ENCODE measurements at places on chromosomes 16 and 17.

DNA sequence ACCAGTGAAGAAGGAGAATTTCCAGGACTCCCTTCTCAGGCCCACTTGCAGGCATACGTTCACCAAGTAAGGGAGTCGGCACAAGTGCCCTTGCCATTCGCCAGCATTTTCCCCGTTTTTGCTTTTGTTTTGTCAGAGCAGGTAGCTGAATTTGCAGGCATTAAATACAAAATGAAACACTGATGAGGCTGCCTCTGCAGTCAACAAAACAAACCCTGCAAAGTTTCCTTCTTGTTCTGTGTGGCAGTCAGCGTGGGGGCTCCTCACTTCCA is 7.8 kb downstream of the GLOD4 start:
- DNase-seq = no peak
- H3K27ac ChIP-seq = no peak overlapping the region
- peaks cover 6% of the 10 kb centered on the region for H3K4me1 ChIP-seq
- H3K27me3 ChIP-seq = no peaks in the 10 kb centered on the region
- H3K4me3 ChIP-seq = peak overlapping the region; percentile 15

DNA sequence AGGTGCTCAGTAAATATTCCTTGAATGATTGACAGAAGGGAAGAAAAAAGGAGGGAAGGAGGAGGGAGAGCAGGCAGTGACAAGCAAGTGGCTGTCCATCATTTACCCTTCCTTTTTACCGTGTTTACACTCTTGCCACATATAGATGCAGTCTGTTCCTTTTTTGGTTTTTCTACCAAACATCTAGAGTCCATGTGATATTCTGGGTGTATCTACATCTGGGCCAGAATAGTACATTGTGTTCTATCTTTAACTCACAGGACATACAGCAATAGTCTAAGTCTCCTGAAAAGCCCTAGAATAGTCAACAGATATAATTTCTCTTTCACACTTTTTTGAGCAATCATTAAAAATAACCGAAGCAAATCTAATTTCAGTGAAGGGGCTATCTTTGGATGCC is 33.5 kb downstream of the KCNJ2 start:
- DNase-seq = no peak
- H3K36me3 ChIP-seq = no peaks in the 10 kb centered on the region
- peaks cover under 1% of the 10 kb centered on the region for H3K4me1 ChIP-seq
- H3K4me3 ChIP-seq = no peak overlapping the region
- H3K27ac ChIP-seq = no peak overlapping the region

DNA sequence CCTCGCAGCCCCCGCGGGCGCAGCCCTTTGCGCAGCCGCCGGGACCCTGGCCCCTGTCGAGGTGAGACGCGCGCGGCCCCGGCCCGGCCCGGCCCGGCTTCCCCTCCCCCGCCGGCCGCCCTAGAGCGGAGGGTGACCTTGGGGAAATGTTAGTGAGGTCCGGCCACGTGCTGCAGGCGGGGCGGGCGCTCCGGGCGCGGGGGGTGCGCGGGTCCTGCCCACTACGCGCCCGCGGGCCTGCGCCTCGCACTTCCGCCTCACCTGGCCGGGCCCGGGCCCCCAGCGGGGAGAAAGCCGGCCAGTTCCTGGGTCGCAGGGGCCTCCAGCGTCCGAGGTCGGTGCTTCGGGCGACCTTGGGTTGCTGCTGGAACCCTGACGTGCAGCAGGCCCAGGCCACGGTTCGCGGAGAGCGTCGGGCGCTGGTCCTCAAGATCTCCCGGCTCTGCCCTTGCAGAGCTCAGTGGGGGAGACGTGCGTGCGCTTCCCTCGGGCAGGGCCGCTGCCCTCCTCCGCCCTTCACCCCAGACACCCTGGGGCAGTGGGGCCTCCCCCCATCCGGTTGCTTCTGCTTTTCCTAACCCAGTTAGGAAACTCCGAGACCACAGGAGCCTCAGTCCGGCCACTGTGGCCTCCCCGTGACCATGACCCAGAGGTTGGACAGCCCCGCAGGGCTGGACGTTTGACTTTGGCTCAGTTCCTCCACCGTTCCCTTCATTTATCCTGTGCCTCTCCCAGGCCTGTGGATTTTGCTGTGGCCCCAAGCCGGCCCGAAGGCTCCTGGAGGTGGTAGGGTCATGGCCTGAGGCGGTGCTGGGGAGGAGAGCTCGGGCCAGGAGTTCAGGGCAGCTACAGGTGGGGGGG is 791 bp downstream of the MCRIP2 start:
- peak overlapping the region; percentile 80 for H3K4me3 ChIP-seq
- H3K27me3 ChIP-seq = no peaks in the 10 kb centered on the region
- no peak overlapping the region for H3K27ac ChIP-seq
- DNase-seq = no peak
- no peaks in the 10 kb centered on the region for H3K4me1 ChIP-seq
- no peaks in the 10 kb centered on the region for H3K36me3 ChIP-seq

GRCh38 chr16:53895851-53896250 is 191.9 kb downstream of the FTO start:
- DNase-seq = no peak
- no peak overlapping the region for H3K4me3 ChIP-seq
- H3K27ac ChIP-seq = no peak overlapping the region
- H3K4me1 ChIP-seq = peaks cover 39% of the 10 kb centered on the region

GRCh38 chr17:850851-851763 is 69.0 kb downstream of the MRM3 start:
- peaks cover 51% of the 10 kb centered on the region for H3K4me1 ChIP-seq
- H3K27ac ChIP-seq = peak overlapping the region; percentile 18
- H3K4me3 ChIP-seq = no peak overlapping the region
- peaks cover 4% of the 10 kb centered on the region for H3K36me3 ChIP-seq
- no peak for DNase-seq
- H3K27me3 ChIP-seq = no peaks in the 10 kb centered on the region

- no peaks in the 10 kb centered on the region for H3K36me3 ChIP-seq
- peaks cover 27% of the 10 kb centered on the region for H3K4me1 ChIP-seq
Observed at GRCh38 chr17:8631554-8631877, 991 bp upstream of the MYH10 start.

GRCh38 chr17:81366648-81367047 is 28.6 kb upstream of the BAHCC1 start:
- H3K4me3 ChIP-seq = no peak overlapping the region
- peaks cover 9% of the 10 kb centered on the region for H3K27me3 ChIP-seq
- H3K27ac ChIP-seq = no peak overlapping the region

- H3K27me3 ChIP-seq = peaks cover 60% of the 10 kb centered on the region
- DNase-seq = no peak
- no peak overlapping the region for H3K4me3 ChIP-seq
Observed at GRCh38 chr17:34435182-34435928, 72.3 kb upstream of the CCL1 start.

DNA sequence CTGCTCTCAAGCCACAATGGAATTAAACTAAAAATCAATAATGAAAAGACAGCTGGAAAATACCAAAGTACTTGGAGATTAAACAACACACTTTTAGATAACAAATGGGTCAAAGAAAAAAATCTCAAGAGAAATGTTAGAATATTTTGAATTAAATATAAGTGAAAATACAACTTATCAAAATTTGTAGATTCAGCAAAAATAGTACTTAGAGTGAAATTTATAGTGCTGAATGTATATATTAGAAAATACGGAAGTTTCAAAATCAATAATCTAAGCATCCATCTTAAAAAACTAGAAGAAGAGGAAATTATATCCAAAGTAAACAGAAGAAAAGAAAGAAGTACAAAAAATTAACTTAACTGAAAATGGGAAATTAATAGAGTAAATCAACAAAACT is 179.2 kb upstream of the CDH11 start:
- H3K27me3 ChIP-seq = no peaks in the 10 kb centered on the region
- no peak overlapping the region for H3K4me3 ChIP-seq

GRCh38 chr17:28390141-28390540 is 15.9 kb downstream of the SLC46A1 start:
- H3K27me3 ChIP-seq = peaks cover 3% of the 10 kb centered on the region
- peaks cover 26% of the 10 kb centered on the region for H3K36me3 ChIP-seq
- DNase-seq = no peak

- no peaks in the 10 kb centered on the region for H3K36me3 ChIP-seq
- peaks cover 9% of the 10 kb centered on the region for H3K27me3 ChIP-seq
- no peak overlapping the region for H3K4me3 ChIP-seq
- H3K4me1 ChIP-seq = peaks cover 4% of the 10 kb centered on the region
- peak; percentile 54 for DNase-seq
- no peak overlapping the region for H3K27ac ChIP-seq
Observed at GRCh38 chr16:57562669-57563486, 20.4 kb downstream of the ADGRG5 start.

- H3K4me3 ChIP-seq = no peak overlapping the region
- peaks cover 5% of the 10 kb centered on the region for H3K4me1 ChIP-seq
- H3K36me3 ChIP-seq = no peaks in the 10 kb centered on the region
- H3K27me3 ChIP-seq = no peaks in the 10 kb centered on the region
- DNase-seq = no peak
Observed at GRCh38 chr17:64441772-64442540, 7.0 kb upstream of the MILR1 start.

DNA sequence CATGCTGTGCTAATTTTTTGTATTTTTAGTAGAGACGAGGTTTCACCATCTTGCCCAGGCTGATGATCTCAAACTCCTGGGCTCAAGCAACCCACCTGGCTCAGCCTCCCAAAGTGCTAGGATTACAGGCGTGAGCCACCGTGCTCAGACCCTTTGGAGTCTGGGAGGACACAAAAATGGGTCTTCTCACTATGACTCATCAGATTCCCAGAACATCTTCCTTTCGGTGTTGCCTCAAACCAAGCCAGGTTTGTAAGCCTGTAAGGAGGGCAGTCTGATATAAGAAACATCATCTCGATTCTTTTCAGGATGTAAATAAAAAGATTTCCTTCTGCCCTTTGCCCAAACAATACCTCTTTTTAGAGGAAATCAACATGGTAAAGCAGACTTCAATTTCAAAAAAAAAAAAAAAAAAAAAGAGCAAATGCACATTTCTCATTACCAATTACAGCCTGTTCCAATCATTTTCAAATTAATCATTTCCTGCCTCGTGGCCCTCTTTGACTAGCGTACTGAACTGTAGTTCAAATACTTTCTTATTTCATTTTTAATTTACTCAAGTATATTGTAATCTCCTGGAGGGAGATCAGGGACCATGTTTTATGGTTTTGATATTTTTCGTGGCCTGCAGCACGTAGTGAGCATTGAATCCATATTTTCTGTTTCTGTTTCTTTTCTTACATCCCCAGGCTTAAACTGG is 409.6 kb downstream of the GRIN2A start:
- peaks cover 8% of the 10 kb centered on the region for H3K4me1 ChIP-seq
- H3K27ac ChIP-seq = no peak overlapping the region
- no peaks in the 10 kb centered on the region for H3K36me3 ChIP-seq
- no peak overlapping the region for H3K4me3 ChIP-seq

DNA sequence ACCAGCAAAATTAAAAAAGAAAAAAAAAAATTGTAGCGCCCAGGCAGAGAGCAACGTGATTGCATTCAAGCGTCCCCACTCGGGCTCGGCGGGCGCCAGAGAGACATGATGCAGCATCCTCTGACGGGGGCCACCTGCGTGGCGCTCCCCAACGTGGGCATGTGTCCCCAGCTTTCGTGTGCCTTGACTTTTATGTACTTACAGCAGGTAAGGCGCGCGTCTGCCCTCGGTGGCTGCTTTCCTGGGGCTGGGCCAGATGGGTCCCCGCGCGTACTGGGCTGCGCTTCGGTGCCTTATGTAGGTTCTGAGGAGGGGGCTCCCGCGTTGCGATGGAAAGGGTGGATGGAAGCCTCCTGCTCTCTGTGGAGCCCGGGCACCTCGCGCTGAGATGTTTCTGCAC is 28.4 kb upstream of the RBFOX1 start:
- H3K27ac ChIP-seq = no peak overlapping the region
- H3K36me3 ChIP-seq = no peaks in the 10 kb centered on the region
- no peaks in the 10 kb centered on the region for H3K4me1 ChIP-seq
- peaks cover 100% of the 10 kb centered on the region for H3K27me3 ChIP-seq

DNA sequence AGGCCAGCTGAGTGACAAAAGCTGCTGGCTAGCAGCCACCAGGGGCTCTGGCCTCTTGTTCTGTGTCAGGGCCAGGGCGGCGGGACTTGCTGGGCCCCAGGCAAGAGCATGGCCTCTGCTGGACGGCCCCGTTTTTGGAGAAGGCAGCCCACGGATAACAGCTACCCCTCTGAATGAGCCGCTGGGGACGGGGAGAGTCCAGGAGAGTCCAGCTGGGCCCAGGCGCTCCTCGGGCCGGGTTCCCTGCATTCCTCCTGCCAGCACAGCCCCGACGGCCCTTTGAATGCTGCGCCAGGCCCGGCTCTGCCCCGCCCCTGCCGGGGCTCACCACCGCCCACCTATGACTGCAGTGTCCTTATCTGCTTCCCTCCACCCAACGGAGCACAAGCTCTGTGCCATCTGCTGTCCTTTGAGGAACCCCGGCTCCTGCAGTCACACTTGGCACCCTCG is 33.4 kb downstream of the SLC7A5 start:
- H3K27me3 ChIP-seq = no peaks in the 10 kb centered on the region
- H3K27ac ChIP-seq = no peak overlapping the region
- no peak for DNase-seq

DNA sequence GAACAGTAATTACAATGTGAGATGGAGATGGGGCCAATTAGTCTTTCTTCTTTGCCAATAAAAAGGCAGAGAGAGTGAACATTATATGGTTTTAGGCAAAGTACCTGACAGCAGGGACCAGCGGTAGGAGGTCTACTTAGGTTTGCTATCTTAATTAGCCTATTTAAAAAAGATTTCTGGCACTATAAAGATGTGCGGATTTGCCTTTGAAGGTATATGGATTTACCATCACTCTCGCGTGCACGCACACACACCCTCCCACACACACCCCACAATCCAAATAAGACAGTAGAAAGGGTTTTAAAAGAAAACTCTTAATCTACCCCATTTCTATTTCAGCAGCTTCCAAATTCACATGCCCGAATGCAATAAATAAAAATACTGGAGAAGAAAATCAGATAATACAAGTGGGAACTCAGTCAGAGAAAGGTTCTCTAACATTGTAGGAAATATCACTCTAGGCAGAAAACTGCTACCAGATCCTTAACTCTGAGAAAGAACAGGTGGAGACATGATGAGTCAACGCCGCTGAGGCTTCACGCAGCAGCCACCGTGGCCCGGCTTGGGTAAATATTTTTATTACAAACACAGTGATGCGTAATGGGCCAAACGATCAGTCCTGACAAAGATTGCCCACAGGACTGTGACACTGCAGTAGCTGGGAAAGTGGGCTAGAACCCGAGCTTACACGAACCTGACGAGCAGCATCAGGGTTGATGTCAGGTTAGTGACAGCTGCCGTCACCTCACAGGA is 66.6 kb upstream of the AXIN2 start:
- peak overlapping the region; percentile 9 for H3K4me3 ChIP-seq
- no peak for DNase-seq
- no peaks in the 10 kb centered on the region for H3K36me3 ChIP-seq

DNA sequence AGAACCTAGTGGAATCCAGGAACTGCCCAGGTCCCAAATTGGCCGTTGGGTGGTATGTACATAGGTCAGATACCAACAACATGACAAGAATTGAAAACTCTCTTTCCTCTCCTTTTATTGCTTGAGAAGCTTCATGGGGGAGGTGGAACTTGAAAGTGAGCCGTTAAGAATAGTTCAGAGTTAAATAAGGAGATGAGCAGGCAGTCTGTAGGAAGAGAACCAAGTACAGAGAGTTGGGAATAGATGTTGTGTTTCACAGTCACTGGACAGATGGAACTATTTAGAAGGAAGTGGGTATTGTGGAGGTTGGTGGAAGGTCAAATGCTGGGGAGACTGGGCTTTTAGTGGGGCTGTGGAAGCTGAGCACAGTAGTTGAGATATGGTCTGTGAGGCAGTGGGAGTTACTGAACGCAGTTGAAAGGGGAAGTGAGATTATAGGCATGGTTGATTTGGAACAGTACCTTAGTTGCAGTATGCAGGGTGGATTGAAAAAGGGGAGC is 26.4 kb downstream of the ARHGAP44 start:
- H3K27ac ChIP-seq = no peak overlapping the region
- H3K4me1 ChIP-seq = peaks cover 6% of the 10 kb centered on the region
- no peaks in the 10 kb centered on the region for H3K27me3 ChIP-seq
- H3K4me3 ChIP-seq = no peak overlapping the region
- H3K36me3 ChIP-seq = no peaks in the 10 kb centered on the region

Data from type B pancreatic cell (in vitro differentiated cells).